ENCODE measurements at places on chromosomes 2 and 18. TPM values are rescaled to one million over a fixed set of nuclear protein-coding genes. Genes with fewer than 3 reads are reported as not detected.

GRCh38 chr2:111622859-111623258 is 261.1 kb downstream of the ANAPC1 start:
- DNase-seq = no peak

- no peak for DNase-seq
Measured at GRCh38 chr18:5309888-5310470, 14.5 kb upstream of the ZBTB14 start.

- DNase-seq = no peak
Measured at GRCh38 chr2:233400341-233400740, 46.0 kb downstream of the DGKD start.

GRCh38 chr2:4346628-4347027 is 643.3 kb downstream of the DCDC2C start:
- no peak for DNase-seq

- DNase-seq = no peak
Measured at GRCh38 chr18:68418881-68419280, 296.0 kb downstream of the TMX3 start.

DNA sequence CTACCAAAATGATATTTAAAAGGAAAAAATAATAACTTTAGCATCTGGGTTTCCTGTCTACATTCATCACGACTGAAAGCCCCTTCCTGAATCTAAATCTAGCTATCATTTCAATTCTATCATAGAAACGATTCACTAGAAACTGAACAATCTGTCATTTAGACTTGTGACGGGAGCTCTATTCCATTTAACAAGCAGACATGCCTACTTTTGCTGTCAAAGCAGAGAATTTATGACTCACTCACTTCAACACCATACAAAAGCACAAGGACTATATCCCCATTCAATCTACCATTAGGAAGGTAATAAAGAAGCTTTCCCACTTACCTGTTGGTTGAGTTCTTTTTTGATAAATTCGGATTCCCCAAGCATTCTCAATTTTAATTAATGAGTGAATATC is 1072.3 kb downstream of the LRP1B start:
- no peak for DNase-seq

- DNase-seq = no peak
Measured at GRCh38 chr2:207831584-207832248, 62.0 kb upstream of the FZD5 start.

DNA sequence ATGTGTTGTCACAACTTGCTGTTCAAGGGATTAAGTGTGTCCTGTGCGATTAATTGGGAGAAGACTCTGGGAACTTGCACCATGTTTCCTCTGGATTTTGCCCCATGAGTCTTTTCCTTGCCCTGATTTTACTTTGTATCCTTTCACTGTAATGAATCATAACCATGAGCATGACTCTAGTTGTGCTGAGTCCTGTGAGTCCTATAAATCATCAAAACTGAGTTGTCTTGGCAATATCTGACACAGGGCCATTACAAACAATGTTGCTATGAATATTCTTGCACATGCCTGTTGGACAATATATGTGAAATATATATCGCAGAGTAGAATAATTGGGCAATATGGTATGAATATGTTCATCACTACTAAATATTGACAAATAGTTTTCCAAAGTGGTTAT is 56.5 kb upstream of the COL5A2 start:
- DNase-seq = no peak

DNA sequence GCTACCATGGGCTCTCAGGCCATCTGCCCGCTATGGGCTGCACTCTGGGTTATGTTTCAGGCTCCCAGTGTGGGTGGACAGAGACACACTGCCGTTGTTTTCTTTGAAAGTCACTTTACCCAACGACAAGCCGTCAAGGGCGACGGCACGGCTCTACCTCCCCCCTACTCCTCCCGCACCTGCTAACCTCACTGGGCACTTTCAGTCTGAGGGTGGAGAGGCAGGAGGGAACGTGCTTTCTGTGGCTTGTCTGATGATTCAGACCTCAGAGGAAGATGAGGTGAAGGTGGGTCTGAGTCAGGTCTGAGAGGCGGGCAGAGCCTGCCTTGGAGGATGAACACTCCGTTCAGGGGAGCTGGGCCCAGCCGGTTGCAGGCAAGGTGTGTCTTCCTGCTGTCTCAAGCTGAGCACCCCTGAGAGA is 147.6 kb upstream of the HDAC4 start:
- no peak for DNase-seq

DNA sequence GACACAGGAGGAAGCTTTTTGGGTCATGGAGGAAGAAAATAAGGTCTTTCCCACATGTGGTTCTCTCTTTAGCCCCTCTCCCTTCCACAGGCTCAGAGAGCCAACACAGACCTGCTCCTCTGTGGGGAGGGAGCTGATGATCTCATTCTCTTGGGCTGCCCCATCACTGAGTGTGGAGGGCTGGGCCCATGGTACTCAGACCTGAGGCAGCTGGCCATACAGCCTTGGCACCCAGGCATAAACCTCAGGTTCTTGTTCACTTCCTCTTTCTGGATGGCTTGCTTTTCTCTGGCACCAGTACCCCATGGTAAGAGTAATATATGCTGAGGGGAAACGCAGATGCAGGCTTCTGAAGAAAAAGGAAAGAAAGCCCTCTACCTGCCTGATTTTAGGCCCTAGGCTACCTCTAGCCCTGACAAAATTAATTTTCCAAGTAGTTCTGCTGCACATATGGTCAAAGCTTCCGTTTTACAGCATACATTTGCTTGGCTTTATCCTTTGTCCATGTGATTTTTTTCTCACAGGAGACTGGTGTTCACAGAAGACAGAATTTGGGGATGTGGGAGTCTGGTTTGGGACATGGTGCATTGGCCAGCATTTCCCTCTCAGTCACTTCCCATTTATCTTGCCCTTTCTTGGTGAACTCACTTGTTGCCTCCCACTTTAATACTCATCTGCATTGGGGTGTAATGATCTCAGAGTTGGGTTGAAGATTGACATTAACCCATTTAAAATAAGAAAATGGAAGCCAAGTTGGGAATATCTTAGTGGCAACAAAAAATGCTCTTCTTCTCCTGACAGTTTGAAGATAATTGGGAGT is 11.1 kb downstream of the DHRS9 start:
- DNase-seq = no peak

DNA sequence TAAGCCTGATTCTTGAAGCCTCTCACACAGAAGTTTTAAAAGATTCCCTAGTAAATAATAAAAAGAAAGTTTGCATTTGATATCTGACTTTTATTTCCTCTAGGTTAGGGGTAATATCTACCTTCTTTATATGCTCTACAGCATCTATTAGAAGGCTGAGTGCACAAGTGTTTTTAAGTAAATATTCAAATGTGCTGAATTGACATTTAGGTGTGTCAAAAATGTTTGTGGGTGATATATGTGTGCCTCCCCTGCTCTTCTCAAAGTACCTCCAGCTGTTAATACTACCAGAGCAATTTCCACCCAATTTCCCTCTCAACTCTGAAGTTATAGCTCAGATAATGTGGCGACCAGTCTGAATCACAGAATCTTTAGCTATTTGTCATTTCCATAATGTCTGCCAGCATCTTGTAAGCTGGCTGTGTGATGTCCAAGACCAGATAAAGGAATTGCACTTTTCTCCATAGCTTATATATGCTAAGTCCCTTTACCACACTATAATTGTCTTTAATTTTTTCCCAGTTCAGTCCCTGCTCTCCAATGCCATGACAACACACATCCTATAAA is 24.4 kb upstream of the ERMN start:
- DNase-seq = no peak

GRCh38 chr18:27501671-27502070 is 316.6 kb upstream of the CHST9 start:
- no peak for DNase-seq

- no peak for DNase-seq
Measured at GRCh38 chr2:206881708-206882410, 57.5 kb upstream of the CPO start.

DNA sequence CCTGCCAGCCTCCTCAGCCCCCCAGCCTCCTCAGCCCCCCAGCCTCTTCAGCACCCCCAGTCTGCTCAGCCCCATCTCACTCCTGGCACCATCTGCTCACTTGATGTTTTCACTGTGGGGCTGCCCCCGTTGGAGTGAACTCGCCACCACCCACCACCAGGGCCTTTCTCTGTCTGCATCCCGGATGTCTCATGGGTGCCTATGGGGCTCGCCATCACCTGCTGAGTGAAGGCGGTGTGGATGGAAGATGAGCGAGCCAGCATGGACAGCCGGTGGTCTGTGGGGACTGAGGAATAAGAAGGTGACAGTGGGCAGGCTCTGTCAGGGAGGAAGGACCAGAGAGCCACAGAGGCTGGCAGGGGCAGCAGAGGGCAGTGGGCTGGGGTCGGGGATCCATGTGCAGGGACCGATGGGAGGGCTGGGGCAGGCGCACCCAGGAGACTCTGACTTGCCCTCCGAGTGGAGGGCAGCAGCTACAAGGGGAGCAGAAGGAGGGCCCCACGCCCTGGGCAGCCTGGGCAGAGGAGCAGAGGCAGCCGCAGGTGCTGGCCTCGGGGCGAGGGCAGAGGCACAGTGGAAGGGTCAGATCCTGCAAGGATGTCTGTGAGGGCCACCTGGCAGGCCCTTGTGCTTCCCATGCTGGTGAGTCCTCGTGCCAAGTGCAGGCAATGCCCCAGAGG is 74.7 kb upstream of the ODC1 start:
- DNase-seq = no peak

- DNase-seq = no peak
Measured at GRCh38 chr2:44798139-44798659, 143.3 kb upstream of the SIX3 start.

DNA sequence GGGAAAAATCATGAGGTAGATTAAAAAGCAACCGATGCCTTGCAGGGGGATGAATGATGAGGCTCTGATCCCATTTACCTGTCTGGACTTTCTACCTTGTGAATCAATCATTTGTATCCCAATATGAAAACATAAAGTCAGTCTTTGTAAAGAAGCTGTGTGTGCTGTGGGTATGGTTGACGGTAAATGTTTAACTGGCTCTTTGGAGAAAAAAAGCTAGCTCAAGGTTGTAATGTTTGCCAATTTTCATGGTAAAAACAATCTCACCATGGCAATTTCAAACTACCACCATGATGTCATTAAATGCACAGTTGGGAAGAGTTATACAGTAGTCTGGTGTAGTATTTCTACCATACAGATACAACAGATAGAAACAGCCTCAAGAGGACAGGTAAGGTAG is 14.6 kb downstream of the TTR start:
- DNase-seq = no peak

DNA sequence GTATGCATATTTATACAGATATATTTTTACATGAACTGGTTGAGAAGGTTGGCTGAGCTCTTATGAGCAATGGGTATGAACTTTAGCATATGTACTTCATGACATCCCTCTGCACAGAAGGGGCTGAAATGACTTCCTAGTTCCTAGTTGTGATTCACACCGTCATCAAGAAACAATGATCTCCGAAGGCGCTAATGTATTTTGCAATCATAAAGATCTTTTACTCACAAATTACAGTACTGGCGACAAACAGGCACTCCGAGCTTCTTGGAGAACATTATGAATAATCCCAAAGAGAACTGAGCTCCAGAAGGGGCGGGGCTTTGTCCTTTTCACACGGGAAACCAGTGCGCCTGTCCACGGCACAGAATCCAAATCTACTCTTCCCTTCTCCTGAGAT is 18.1 kb downstream of the BCL2 start:
- no peak for DNase-seq

- peak; percentile 70 for DNase-seq
Measured at GRCh38 chr18:48951448-48952286, 902 bp upstream of the SMAD7 start.

The CYBRD1 gene
- 10.1 TPM for total RNA-seq

The NEURL3 gene
- total RNA-seq = not detected

The ASB18 gene
- total RNA-seq = not detected

The FBLN7 gene
- 0.36 TPM for total RNA-seq

The PROM2 gene
- 0.62 TPM for total RNA-seq

Data from endothelial cell (in vitro differentiated cells).